ENCODE measurements at places on chromosomes 16 and 17.

GRCh38 chr16:72357910-72358309 lies 186.0 kb upstream of the PMFBP1 start:
- DNase-seq: peak; percentile 9

- DNase-seq: no peak
These were observed 66.1 kb downstream of the AXIN2 start for GRCh38 chr17:65495122-65496055.

DNA sequence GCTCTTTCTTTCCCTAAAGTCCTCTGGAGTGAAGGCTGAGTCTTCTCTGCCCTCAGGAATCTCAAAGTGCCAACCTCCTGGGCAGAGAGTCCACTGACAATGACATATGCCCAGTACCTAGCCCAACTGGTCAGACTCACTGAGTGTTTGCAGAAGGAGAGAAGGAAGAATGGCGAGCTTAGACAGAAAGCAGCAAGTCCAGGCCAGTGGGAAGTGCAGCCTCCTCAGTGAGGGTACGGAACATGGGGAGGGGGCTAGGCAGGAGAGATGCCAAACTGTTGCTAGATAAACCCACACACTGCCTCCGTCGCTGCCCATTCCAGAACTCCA lies 678 bp downstream of the EXOC7 start:
- DNase-seq: no peak

- DNase-seq: peak; percentile 7
These were observed 15.4 kb upstream of the NDEL1 start for GRCh38 chr17:8420041-8420934.

DNA sequence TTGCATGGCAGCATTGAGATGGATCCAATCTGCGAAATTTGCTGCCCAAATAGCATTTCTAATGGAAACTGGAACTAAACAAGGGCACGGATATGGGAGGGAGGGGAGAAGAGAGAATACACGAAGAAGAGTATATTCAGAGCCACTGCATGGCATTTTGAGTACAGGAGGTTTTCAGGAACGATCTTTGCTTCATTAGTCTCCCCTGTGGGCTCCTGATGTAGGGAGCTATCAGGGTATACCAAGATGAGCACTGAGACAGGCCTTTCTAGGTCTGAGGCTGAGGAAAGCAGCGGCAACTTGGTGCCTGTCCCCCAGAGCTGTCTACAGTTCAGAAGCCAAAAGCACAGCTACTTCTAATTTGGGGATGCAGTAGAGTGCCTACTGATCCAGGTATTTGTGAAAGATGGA lies 257.7 kb upstream of the PMFBP1 start:
- no peak for DNase-seq

All from fibroblast of skin of right biceps (primary cell).